Glutamatergic neuron (in vitro differentiated cells): ENCODE measurements at places on chromosomes 13 and 19.

DNA sequence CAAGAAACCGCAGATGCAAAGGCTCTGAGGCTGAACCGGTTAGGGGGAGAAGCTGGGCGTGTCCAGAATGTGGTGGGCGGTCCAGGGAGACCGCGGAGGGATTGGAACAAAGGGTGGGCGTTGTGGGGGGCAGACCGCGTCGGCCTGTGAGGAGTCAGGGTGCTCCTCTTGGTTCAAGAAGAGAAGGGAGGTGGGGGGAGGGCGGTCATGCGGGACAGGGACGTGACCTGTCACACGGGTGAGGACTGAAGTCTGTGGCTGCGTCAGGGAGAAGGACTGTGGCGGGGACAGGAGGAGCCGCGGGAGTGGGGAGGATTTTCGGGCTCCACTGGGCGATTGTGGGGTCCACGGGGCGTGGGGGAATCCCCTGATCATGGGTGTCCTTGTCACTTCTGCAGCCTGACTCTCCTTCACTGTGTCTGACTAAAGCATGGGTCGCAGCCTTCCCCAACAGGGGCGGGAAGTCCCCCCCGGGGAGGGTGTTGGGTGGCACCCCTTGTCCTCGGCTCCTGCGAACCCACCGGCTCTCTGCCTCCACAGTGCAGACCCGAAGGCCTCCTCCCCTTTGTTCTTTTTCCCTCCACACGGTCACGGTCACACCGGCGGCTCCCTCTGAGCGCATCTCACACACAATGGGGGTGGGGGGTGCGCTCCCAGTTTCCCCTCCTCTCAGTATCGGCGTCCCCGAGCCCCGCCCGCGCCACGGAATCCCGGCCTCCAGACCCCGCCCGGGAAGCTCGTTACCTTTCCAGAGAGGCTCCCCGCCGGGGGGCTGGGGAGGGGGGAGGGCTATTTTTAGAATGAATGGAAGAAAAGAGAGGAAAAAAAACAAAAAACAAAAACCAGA is 16.4 kb upstream of the KCNN1 start:
- H3K4me1 ChIP-seq: peaks cover 19% of the 10 kb centered on the region
- peak overlapping the region; percentile 91 for H3K4me3 ChIP-seq
- peaks cover 28% of the 10 kb centered on the region for H3K27me3 ChIP-seq
- H3K36me3 ChIP-seq: no peaks in the 10 kb centered on the region
- H3K27ac ChIP-seq: peak overlapping the region; percentile 99

DNA sequence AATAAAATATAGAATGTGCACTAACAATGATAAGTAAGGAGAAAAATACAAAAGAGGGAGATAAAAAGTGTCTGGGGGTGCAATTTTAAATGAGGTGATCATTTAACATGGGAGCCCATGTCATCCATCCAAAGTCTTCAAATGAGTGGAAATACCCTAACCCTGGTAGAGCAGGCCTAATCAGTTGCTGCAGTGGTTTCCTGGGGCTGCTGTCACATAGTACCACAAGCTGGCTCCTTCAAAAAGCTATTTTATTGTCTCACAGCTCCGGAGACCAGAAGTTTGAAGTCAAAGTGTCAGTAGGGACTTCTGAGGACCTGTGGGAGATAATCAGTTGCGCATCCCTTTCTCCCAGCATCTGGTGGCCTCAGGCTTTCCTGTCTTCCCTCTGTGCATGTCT is 717.9 kb downstream of the DIAPH3 start:
- H3K4me1 ChIP-seq: peaks cover 19% of the 10 kb centered on the region
- DNase-seq: no peak
- no peak overlapping the region for H3K4me3 ChIP-seq
- no peaks in the 10 kb centered on the region for H3K36me3 ChIP-seq
- no peaks in the 10 kb centered on the region for H3K27me3 ChIP-seq

GRCh38 chr13:100382785-100383184 is 205.8 kb downstream of the GGACT start:
- no peak for DNase-seq
- peaks cover 2% of the 10 kb centered on the region for H3K27me3 ChIP-seq
- peaks cover 34% of the 10 kb centered on the region for H3K36me3 ChIP-seq
- no peak overlapping the region for H3K4me3 ChIP-seq

DNA sequence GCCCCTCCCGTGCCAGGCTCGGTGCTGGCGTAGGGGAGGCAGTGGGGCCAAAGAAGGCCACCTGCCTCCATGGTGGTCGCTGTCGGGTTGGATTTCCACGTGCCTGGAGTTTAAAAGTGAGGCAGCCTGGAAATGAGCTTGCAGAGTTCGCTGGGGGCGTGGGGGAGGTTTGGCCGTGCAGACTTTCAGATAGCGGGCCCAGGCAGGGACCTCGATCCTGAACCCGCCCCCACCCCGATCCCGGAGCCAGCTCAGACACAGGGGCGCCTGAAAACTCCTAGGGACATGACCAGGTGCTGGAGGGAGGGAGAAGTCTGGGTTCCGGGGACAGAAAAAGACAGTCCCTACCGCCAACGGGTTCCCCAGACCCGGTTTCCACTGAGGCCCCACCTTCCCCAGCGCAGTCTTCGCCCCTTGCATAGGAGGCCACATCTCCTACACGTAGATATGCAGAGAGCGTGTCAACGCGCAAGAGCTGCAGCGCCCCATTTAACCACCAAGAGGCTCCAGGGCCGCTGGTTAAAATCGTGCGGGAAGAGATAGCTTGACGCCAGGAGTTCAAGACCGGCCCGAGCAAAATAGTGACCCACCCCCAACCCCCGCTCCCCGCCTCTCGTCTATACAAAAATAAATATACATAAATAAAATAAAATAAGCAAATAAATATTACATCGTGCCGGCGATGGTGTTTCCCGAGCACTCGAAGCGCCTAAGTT is 8.5 kb downstream of the CCDC8 start:
- peaks cover 5% of the 10 kb centered on the region for H3K27me3 ChIP-seq
- H3K27ac ChIP-seq: no peak overlapping the region
- peak; percentile 38 for DNase-seq
- H3K36me3 ChIP-seq: no peaks in the 10 kb centered on the region
- peaks cover 23% of the 10 kb centered on the region for H3K4me1 ChIP-seq

GRCh38 chr13:19927117-19927748 is 31.3 kb upstream of the ZMYM2 start:
- no peak for DNase-seq
- H3K27ac ChIP-seq: no peak overlapping the region
- no peak overlapping the region for H3K4me3 ChIP-seq
- H3K4me1 ChIP-seq: no peaks in the 10 kb centered on the region
- no peaks in the 10 kb centered on the region for H3K27me3 ChIP-seq

GRCh38 chr13:80973721-80974120 is 632.8 kb upstream of the SPRY2 start:
- no peaks in the 10 kb centered on the region for H3K27me3 ChIP-seq
- H3K27ac ChIP-seq: no peak overlapping the region
- H3K36me3 ChIP-seq: no peaks in the 10 kb centered on the region
- DNase-seq: no peak
- no peaks in the 10 kb centered on the region for H3K4me1 ChIP-seq

- H3K27ac ChIP-seq: no peak overlapping the region
- H3K36me3 ChIP-seq: no peaks in the 10 kb centered on the region
- H3K27me3 ChIP-seq: no peaks in the 10 kb centered on the region
- no peak for DNase-seq
- no peak overlapping the region for H3K4me3 ChIP-seq
These were observed 1678.3 kb upstream of the PCDH20 start for GRCh38 chr13:63093907-63094469.

GRCh38 chr13:41561170-41561569 is 103.8 kb downstream of the RGCC start:
- H3K27ac ChIP-seq: no peak overlapping the region
- no peak overlapping the region for H3K4me3 ChIP-seq
- peaks cover 9% of the 10 kb centered on the region for H3K4me1 ChIP-seq
- no peaks in the 10 kb centered on the region for H3K36me3 ChIP-seq
- no peaks in the 10 kb centered on the region for H3K27me3 ChIP-seq

- peaks cover 16% of the 10 kb centered on the region for H3K4me1 ChIP-seq
- H3K4me3 ChIP-seq: no peak overlapping the region
- DNase-seq: no peak
These were observed 5.4 kb upstream of the LRFN1 start for GRCh38 chr19:39325778-39326665.

- H3K36me3 ChIP-seq: no peaks in the 10 kb centered on the region
- no peak for DNase-seq
- peaks cover 3% of the 10 kb centered on the region for H3K4me1 ChIP-seq
- H3K27me3 ChIP-seq: no peaks in the 10 kb centered on the region
- no peak overlapping the region for H3K27ac ChIP-seq
These were observed 40.8 kb downstream of the ZSWIM4 start for GRCh38 chr19:13835791-13836723.

DNA sequence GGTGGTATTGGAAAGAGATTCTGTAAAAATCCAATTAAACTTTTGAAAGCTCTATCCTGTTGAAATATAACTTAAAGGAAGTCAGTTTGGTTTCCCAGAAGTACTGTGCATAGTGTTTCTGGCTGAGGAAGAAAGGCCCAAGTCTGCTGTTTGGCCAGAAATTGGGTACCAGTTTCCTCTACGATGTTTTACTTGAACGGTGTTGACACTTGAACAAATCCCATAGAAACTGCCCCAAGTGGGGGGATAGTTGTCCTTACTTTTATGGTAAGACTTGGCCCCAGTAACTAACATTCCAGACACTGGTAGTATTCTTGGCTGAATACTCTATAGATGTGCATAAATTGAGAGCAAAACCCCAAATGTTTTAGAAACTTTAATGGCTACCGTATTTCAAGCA is 14.2 kb downstream of the KLF5 start:
- no peak for DNase-seq
- H3K36me3 ChIP-seq: no peaks in the 10 kb centered on the region
- H3K27ac ChIP-seq: no peak overlapping the region
- no peaks in the 10 kb centered on the region for H3K27me3 ChIP-seq
- no peak overlapping the region for H3K4me3 ChIP-seq

- H3K27ac ChIP-seq: no peak within 1 kb of the TSS
- DNase-seq: no peak
- H3K36me3 ChIP-seq: no peaks in the 10 kb centered on the region
- peaks cover 2% of the 10 kb centered on the region for H3K4me1 ChIP-seq
- H3K4me3 ChIP-seq: no peak within 1 kb of the TSS
These were observed at the start of gene LCP1 for GRCh38 chr13:46181840-46182490. Gene LCP1, minus strand, starts transcription at chr13:46182177. Its CDS starts 22,515 bp downstream, at chr13:46159662.

GRCh38 chr19:58544591-58545285 is 874 bp downstream of the TRIM28 start:
- peak overlapping the region; percentile 94 for H3K27ac ChIP-seq
- peak; percentile 81 for DNase-seq
- peaks cover 10% of the 10 kb centered on the region for H3K4me1 ChIP-seq
- H3K4me3 ChIP-seq: peak overlapping the region; percentile 97
- no peaks in the 10 kb centered on the region for H3K36me3 ChIP-seq

DNA sequence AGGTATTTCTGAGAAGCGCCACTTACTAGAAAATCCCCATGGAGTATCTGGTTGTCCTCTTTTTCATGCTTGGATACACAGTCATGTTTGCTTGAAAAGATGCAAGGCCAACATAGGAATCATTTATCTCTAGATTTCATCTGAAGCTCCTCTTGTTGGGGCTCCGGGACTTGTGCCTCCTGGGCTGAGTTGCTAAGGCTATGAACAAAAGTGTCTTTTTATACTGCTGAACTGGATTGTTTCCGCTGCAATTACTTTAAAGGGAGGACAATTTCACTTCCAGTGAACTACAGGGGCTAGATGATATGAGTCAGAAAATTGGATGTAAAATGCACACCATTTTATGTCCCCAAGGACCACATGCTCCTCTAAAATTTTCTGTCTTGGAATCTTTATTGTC is 114.1 kb downstream of the TNFSF13B start:
- peaks cover 2% of the 10 kb centered on the region for H3K27me3 ChIP-seq
- H3K27ac ChIP-seq: no peak overlapping the region
- no peaks in the 10 kb centered on the region for H3K36me3 ChIP-seq
- no peak overlapping the region for H3K4me3 ChIP-seq
- H3K4me1 ChIP-seq: peaks cover 5% of the 10 kb centered on the region
- no peak for DNase-seq

GRCh38 chr13:108834193-108834592 is 204.8 kb downstream of the MYO16 start:
- H3K27me3 ChIP-seq: no peaks in the 10 kb centered on the region
- H3K36me3 ChIP-seq: peaks cover 8% of the 10 kb centered on the region
- H3K4me3 ChIP-seq: no peak overlapping the region
- no peak for DNase-seq
- no peaks in the 10 kb centered on the region for H3K4me1 ChIP-seq

DNA sequence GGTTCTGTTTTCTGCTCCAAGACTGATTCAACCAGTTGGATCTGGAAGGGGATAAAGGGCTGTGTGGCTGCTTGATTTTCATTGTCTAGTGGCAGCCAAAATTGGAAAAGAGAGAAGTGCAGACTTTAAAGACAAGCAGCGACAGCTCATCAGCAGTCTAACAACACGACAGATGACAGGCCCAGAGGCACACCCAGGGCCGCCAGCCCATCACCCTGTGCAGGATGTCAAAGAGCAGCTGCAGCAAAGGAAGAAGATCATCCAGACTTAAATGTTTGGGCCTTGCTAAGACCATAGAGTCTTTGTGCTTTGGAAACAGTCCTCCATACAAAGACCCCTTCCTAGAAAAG is 421.0 kb upstream of the KLF12 start:
- H3K4me3 ChIP-seq: no peak overlapping the region
- peak overlapping the region; percentile 11 for H3K27ac ChIP-seq

GRCh38 chr19:18086590-18087138 is at the start of gene IL12RB1:
Gene IL12RB1, minus strand, starts transcription at chr19:18086934. Its CDS starts 111 bp downstream, at chr19:18086823.
- no peak for DNase-seq
- H3K36me3 ChIP-seq: no peaks in the 10 kb centered on the region
- peaks cover 2% of the 10 kb centered on the region for H3K4me1 ChIP-seq

DNA sequence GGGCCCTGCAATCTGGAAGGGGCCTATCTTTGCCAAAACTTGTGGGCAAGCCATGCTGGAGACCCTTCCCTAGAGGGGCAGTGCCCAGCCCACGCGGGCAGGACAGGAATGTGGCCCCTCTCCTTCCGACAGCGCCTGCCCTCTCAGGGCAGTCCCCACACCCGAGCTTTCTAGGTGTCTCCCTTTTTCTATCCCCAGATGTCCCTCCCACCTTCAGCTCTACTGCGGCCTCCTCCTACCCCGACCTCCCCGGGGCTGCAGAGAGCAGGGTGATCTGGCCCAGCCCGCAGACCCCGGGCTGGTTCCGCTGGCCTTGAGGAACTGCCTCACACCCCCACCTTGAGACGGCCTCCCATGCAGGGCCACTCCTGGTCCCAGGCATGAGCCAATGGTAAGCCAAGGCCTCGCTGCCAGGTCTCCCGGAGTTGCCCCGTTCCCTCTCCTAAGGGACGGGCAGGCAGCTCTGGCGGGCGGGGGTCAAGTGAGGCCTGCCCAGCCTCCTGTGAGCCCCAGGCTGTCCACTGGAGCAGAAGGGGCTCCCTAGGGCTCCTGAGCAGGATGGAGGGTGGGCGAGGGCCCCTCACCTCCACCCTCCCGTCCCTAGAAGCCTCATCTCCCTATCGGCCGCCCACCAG is 39.7 kb downstream of the KLF2 start:
- H3K4me1 ChIP-seq: peaks cover 20% of the 10 kb centered on the region
- no peaks in the 10 kb centered on the region for H3K36me3 ChIP-seq
- no peak for DNase-seq
- H3K27ac ChIP-seq: no peak overlapping the region
